ENCODE measurements at places on chromosomes 6 and 20.

DNA sequence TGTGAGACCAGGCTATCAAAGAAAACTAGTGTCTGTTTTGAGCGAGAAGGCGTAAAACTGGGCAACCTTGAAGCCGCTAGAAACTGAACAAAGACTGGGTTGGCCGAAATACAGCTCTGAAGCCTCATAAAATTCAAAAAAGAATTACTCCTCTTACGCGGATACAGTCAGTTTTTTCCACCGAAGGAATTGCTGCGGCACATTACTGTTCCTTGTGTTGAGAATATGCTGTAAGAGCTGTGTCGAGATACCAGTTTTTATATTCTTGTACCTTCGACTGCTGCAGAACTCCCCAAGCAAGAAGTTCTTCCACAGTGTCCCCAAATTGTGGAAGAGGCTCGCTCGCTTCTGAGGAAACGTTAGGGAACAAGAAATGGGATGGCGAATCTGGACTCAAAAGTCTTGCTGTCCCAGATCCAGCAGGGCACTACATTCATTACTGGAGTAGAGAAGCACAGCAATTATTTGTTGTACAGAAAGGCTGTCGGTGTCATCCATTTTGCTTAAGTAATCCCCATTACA is 523 bp upstream of the COX7A2 start:
- DNase-seq, result no peak

DNA sequence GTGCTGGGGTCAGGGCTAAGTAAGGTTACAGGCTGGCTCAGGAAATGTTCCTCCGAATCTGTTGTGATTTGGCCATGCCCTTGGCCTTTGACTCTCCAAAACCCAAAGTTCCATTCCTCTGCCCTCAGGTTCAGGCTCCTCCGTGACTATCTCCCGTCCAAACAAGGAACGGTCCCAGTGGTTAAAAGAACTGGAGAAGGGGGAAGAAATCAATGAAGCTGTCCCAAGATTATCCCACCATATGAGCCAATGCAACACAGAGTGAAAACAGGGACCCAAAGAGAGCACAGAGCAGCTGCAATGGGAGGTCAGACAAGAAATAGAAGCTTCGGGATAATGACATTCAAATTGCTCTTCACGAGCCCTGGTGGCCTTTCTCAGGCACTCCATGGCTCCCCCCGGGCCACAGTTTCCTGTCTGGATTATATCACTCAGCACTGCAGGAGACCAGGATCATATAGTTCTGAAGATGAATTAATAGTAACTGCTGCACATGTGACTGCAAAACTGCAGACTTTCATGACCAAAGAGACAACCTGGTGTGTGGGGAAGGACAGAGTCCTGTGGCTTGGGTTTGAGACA is 211.3 kb downstream of the ZNF217 start:
- DNase-seq, result no peak

DNA sequence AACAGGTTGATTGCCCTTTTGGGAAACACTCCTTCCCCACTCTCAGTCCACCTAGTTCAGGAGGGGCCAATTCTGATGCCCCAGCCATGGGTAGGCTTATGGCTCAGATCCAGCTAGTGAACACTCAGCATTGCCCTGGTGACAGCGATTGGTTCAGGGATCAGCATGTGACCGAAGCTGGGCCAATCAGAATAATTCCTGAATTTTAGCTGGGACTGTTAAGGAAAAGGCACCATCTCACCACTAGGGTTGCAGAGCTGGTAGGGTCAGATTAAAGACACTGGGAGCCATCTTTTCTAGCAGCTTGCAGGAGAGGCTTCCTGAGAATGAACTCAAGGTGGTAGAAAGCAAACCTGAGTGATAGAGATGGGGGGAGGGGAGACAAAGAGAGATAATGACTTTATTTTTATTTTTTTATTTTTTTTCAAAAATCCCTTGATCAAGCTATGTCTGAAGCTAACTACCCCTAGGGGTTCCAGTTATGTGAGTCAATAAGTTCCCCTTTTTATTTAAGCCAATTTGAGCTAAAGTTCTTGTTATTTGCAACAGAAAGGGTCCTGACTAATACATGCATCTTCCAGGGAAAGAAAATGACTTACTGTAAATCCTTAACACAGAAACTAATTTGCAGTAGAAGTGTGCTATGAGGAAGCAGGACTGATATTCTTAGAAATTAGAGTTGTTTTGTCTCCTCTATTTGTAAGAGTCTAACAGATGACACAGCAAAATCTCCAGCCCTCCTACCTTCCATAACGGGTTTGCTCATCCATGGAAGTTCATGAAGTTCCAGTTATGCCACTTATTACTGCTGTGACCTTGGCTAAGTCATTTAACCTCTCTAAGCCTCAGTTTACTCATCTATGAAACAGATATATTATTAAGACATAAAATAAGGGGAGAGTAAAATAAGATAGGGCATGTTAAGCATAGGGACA is 44.7 kb downstream of the EYA2 start:
- DNase-seq, result no peak

- DNase-seq, result no peak
Measured at GRCh38 chr20:39829661-39830060, 859.4 kb downstream of the MAFB start.

DNA sequence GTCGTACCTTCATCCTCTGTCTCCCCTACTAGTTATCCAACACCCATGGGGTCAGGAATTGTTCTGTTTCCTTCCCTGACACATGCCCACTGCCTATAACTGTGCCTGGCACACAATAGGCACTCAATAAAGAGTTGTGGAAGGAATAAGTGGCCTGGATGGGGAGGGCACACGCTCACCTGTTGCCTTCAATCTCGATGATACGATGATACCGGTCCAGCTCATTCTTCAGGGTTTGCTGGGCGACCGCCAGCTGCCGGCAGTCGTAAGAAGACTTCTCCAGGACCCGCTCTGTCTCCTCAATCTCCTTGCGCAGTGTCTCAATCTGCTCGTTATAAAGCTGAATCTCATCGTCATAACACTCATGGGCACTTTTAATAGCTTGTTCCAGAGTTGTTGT is 32.5 kb downstream of the BFSP1 start:
- DNase-seq, result no peak

- DNase-seq, result no peak
Measured at GRCh38 chr20:3767110-3767426, 485 bp downstream of the ADISSP start.

DNA sequence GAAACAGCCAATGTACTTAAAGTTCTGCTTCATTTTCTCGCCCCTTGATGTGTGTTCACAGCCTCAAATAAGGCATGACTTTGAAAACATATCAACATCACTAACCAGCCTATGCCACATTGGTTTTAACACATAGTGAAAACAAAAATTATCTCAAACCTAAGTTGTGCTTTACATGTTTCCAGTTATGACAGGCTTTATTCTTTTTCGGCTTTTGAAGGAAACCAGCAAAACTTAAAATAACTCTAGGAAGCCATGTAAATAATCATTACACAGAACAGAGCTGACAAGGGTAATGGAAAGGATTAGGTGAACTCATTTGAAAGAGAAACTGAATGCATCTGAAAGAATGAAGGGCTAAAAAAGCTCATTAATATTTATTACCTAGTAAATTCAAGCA is 42.1 kb downstream of the BMP5 start:
- DNase-seq, result no peak

DNA sequence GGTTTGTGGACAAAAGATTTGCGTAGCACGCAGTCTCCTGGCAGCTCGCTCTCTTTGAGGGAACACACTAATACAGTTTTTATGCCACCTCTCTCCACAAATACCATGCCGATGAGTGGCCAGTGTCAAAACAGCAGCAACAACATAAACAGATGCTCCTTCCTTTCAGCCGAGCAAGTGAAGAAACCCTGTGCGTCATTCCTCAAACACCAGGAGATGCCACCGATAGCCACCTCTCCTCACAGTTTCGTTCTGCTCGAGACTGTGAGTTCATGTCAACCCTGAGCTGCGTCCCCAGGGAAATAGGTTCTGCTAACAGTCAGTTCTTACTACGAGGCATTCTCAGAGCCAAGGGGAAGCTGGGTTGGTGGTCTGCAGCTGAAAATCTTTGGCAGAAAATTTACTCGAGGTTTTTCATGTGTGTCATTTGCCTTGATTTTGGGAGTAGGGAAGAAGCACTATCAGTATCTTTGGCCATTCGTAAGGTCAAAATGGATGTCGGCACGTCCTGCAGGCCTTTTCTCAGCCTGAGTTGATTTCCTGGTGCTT is 59.9 kb downstream of the EYA2 start:
- DNase-seq, result no peak

DNA sequence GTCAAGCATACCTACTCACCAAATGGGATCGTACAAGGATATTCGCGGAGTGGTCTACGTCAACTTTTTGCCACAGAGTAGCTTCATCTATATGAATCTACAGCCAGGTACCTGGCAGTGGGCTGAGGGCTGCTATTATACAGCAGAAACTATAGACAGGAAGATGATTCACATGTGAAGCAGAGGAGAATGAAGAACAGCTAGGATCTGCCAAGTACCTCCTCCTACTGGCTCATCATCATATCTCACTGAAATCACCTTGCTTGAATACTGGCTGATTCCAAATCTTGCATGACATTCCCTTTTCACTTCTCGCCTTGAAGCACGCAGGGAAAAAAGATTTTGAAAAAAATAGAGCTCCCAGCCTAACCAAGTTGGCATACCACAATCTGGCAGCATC is 488.7 kb upstream of the NRSN1 start:
- DNase-seq, result no peak

DNA sequence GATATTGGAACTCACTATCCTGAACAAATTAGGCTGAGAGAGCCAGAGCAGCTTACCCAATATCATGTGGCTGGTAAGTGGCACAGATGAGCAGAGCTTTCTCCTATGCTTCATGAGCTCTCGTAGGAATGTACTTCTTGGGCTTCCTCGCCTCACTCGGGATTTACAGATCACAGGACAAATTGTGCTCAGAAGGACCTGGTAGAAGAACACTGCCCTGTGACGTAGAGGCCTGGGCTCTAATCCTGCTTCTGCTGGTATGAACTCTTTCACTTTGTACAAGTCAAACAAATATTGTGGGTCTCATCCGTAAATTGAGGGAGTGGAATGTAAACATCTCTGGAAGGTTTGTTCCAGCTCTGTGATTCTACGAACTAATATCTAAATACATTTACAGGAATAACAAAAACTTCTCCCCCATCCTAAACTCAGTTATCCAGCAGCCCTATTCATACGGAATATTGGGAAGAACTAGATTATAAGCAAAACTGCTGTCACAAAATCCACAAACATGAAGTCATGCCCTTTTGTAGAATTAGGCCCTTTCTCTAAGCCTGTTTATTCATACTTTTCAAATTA is 187.6 kb downstream of the CLIC5 start:
- no peak for DNase-seq

DNA sequence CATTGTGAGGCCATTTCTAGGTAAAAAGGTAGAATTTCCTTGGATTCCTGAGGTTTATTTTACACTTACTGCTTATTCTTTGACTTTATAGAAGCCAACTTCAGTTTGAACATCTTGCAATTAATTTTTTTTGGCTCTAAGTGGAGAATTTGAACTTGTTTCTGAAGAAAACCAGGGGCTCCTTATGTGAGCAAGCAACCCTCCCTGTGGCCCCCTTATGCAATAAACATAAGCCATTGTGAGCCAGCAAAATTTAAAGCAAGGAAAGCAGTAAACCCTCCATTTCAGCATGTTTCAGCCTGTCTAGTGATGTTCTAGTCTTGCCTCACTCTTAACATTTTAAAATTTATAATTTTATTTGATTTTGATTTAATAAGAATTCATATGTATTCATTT is 5.6 kb downstream of the HLA-F start:
- no peak for DNase-seq

GRCh38 chr6:83872386-83873118 is 13.1 kb downstream of the CYB5R4 start:
- no peak for DNase-seq

DNA sequence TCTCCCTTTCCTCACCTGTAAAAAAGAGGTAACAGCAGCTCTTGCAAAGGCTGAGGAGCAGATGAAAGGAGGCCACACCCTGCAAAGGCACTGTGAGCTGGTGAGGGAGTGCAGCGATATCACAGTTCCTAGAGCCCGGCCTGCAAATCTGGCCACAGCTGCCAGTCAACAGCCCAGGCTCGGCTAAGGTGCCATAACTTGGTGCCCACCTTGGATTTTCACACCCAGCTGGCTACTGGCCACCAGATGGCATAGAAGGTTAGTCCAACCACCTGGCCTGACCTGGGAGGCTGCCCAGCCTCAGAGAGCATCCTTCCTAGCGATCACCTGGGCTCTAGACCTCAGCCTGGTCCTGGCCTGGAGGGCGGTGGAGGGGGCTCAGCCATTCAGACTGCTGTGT is 46.8 kb downstream of the KCNB1 start:
- no peak for DNase-seq

DNA sequence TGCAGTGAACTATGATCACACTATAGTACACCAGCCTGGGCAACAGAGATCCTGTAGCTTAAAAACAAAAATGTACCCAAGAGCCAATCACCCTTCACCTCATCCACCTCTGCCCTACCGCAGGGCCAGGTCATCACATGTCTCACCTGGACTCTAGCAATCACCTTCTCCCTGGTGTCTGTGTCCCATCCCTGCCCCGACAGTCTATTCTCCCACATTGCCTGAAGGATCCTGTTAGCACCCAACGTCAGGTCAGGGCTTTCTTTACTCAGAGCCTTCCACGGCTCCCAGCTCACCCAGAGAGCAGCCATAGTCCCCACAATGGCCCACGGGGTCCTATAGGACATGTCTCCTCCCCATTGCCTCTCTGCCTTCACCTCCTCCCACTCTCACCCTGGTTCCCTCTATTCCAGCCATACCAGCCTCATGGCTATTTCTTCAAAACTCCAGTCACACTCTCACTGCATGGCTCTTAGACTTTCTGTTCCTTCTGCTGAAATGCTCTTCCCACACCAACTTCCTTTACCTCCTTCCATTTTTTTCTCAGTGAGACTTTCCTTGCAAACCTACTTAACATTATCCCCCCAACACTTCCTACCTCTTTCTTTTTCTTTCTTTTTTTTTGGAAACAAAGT is 22.5 kb upstream of the ARFGEF2 start:
- no peak for DNase-seq

DNA sequence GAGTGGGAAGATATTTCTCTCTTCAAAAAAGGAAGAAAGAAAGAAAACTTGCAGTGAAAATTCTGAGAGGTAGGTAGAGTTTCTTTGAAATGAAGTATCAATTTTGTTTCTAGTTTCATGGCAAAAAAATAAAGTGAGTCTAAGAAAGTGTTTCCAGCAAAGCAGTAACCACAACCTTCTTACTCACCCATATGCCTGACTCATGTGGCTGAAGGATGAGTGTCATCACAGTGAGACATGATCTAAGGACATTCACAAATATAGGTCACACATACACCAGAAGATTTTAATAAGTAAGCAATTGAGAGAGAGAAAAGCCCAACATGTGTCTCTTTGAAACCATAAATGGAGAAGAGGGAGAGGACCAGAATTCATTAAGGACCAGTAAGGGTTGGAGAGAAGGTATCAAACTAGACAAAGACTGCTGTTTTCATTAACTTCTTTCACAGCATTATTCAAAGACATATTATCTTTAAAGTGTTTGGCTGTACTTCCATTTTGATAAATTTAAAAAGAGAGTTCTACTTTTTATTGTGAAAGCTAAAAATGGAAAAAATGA is 169.5 kb downstream of the FRK start:
- DNase-seq, result no peak

GRCh38 chr6:111589366-111589765 is 16.3 kb downstream of the TRAF3IP2 start:
- DNase-seq, result no peak

Measured in body of pancreas (tissue), 4 donors.